ENCODE measurements at places on chromosomes 12 and 14. TPM values are rescaled to one million over a fixed set of nuclear protein-coding genes. Genes with fewer than 3 reads are reported as not detected.
A peak's percentile ranks its signal among the peaks of the same experiment; 100 is the strongest.

GRCh38 chr14:90660865-90661570 lies 155.2 kb downstream of the TTC7B start:
- DNase-seq, result peak; percentile 29

Gene PCED1B
- total RNA-seq, result 3.0 TPM

Gene GLRX5
- total RNA-seq, result 60.8 TPM

- no peak for DNase-seq
Measured at GRCh38 chr12:107537464-107538119, 148.0 kb upstream of the PWP1 start.

DNA sequence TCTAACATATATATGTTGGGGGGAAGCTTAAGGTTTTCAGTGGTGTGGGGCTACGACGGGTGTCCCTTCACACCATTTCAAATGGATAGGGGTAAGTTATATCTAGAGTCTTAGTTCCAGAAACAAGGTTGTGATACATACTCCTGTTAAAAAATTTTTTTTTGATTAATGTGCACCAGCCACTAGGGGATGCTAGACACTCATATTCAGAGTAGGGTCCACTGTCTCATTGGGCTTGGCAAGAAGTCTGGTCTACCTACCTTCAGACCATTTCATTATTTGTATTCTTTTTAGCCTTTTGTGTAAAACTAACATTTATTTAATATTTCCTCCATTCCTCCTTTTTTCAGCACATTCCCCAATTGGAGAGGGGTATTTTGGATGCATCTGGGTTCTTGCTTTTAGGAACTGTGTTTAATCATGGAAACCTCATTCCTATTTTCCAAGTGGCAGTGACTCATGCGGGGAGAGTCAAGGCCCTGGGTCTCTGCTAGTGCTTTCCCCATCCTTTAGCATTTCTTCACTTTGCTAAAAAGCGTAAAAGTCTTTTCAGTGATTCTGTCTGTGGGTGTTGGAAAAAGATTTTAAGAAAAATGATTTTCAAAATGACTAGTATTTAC lies 33.4 kb downstream of the ANO4 start:
- peak; percentile 54 for DNase-seq

GRCh38 chr14:34872822-34873588 lies 2.2 kb downstream of the BAZ1A start:
- DNase-seq, result peak; percentile 74

Gene KERA
- not detected for total RNA-seq

Gene CTDSP2
- total RNA-seq, result 40.7 TPM

DNA sequence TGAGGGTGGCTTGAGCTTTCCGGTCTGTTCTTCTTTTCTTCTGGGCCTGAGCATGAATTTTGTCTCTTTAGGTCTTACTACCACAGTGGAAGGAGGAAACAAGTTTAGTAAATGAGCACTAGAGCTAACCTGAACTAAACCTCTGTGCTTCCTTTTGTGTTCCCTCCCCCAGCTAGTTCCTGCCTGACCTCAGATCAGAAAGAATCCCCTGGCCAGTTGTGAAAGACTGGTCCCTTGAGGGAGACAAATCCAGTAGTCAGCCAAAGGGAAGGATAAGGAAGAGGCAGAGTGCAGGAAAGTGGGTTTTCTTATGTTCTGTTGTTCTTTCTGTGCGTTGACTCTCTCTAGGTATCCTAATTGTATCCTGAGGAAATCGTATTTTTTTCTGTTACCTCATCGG lies 17.5 kb downstream of the ZNF664 start:
- no peak for DNase-seq

DNA sequence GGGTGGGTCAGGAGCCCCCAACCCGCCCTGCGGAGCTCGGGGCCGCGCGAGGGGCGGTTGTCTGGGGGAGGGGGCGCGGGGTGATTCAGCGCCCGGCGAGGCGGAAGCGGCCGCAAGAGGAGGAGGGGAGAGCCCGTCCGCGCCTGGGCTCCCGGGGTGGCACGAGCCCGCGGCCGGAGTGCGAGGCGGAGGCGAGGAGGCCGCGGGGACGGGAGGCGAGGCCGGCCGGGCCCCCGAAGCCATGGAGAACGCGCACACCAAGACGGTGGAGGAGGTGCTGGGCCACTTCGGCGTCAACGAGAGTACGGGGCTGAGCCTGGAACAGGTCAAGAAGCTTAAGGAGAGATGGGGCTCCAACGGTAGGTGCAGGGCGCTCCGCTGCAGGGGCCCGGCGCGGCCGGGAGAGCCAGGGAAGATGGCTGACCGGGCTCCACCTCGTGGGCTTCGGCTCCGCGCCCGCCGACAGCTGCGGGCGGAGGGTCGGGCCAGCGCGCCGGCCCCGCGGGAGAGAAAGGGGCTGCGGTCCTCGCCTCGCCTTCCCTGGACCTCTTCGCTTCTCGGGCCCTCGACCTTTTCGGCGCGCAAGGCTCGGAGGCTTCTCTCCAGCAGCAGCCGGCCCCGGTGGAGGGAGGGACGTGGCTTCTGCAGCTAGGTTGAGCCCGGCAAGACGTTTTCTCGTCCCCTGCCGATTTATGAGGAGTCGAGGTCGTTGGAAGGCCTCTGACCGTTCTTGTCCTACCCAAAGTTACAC lies 677 bp downstream of the ATP2A2 start:
- peak; percentile 58 for DNase-seq

DNA sequence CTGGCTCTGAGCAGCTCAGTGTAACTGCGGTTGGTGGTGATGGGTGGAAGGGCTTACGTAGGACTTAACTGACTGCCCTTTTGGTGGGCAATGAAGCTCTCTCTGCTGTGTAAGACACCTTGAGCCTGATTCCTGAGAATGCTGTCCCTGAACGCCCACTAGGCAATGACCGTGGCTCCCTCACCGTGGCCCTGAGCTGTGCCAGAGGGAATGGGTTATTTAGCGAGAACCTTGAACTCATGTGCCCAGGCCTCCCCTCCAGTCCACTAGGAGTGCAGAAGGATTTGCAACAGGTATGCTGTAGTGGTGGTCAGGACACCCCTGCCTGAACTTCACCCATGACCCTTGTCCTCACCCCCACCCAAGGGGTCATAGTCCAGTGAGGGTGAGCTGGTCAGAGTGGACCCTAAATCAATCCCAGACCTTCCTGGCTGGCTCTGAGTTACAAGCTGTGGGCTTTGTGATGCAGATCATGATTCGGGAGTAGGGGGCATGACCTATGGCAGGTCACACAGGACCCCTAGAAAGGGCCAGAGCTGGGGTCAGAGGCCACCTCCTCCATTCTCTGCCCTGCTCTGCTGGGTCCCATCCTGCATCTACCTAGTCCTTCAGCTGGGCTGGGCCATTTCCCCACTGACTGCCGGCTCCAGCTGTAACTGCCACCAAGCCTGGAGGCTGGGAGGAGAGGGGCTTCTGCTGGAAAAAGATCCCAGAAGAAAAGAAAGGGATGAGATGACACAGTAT lies 14.5 kb upstream of the ANKRD33 start:
- no peak for DNase-seq

DNA sequence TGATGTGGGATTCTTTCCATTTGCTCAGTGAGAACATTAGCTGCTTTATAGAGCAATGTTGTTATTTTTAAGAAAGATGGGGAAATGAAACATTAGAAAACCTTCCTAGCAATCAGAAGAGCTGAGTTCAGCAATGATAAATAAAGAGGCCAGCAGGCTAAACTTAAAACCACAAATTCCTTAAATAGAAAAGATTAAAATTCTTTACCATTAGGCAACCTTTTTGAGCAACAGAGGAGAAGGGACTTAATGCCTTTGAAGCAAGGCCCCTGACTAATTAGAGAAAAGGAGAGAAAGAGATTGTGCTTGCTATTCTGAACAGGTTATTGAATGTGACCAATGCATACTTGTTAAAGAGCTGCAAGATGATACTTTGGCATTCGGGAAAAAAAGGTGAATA lies 160.8 kb upstream of the LMO3 start:
- no peak for DNase-seq

Gene RERG
- not detected for total RNA-seq

GRCh38 chr14:52412426-52412825 lies 98.3 kb downstream of the PTGER2 start:
- no peak for DNase-seq

GRCh38 chr12:15033641-15034040 lies 60.8 kb downstream of the PDE6H start:
- no peak for DNase-seq

DNA sequence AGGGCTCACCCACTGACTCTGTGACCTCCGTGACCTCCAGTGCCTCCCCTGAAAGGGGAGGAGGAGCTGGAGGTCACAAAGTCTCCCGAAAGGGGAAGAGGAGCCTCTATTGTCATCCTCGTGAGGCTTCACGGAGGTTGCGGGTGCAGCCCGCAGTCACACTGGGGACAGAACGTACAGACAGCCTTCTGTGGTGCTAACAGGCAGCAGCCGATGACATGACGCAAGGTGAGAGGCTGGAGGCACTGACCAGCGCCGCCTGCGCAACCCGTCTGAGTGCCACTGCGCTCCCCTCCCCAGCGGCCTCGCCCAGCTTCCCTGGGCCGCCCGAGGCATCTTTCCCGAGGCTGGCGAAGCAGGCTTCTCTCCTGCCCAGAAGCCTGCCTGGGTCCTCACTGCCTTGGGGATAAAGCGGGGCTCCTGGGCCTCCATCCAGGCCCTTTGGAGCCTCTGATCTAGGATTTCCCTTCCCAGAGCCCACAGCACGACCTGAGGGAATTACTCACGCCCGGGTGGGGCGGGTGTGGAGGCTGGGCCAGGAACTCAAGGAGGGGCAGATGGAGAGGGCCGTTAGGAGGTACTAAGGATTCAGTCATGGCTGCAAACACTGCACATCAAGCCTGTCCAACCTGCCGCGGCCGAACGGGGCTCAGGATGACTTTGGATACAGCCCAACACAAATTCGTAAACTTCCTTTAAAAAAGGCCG lies 12.3 kb upstream of the LBHD2 start:
- DNase-seq, result peak; percentile 59

GRCh38 chr14:89973234-89973823 lies 17.6 kb downstream of the TDP1 start:
- peak; percentile 63 for DNase-seq

Gene TSPAN8
- total RNA-seq, result 269 TPM

Gene PRB2
- total RNA-seq, result 0.76 TPM

Gene FAM181A
- total RNA-seq, result not detected

GRCh38 chr14:66859063-66859671 lies 330.1 kb upstream of the GARIN2 start:
- DNase-seq, result no peak
